ENCODE measurements at places on chromosomes 7 and 10.

DNA sequence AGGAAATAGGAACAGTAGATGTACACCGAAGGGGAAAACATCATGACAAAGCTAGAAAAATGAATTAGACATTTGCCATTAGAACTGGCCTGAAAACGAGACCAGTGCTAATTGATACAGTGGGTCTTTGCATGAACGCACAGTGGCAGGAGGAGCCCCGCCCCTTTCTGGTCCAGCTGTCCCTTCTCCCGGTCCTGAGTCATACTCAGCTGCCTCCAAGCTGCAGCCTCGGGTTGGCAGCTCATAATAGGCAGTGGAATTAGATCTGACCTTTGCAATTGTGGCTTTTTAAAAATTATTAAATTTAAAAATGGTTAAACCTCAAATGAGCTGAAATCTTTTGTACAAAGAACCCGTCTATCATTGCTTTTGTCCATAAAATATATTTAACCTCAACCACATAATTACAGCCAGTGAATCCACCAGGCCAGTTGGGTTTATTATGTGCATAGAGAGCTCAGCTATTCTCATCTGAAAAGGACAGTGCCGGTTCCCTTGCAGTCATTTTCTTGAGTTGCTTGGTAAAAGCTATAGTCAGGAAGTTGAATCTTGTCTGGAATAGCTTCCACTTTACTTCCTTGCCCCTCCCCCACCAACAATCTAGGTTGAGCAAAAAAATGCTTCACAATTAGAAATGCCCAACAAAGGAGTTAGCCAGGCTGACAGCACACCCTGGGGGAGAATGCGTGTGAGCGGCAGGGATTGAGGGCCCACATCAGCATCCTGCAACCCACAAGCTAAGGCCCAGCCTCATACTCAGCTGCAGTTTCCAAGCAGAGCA lies 147.1 kb downstream of the BUB3 start:
- no peak for DNase-seq

DNA sequence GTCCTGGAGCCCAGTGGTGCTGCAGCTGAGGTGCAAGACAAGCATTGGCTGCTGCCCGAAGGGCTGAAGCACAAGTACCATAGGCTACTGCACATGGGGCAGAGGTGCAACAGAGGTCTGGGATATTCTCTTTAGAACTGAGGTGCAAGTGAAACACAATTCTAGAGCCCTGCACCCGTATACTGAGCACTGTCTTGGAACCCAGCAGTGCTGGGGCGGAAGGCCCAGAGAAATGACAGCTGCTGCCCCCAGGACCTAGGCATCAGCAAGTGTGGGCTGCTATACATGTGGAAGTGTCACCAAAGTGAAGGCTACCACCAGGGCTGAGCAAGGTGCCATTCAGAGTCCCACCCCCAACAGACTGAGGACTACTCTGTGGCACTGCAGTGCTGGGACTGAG lies 393.6 kb upstream of the STEAP1 start:
- DNase-seq = no peak

- DNase-seq = no peak
These were observed 80.6 kb downstream of the ABCB5 start for GRCh38 chr7:20696002-20696605.

GRCh38 chr10:15661574-15661973 lies 58.1 kb downstream of the ITGA8 start:
- DNase-seq = no peak

DNA sequence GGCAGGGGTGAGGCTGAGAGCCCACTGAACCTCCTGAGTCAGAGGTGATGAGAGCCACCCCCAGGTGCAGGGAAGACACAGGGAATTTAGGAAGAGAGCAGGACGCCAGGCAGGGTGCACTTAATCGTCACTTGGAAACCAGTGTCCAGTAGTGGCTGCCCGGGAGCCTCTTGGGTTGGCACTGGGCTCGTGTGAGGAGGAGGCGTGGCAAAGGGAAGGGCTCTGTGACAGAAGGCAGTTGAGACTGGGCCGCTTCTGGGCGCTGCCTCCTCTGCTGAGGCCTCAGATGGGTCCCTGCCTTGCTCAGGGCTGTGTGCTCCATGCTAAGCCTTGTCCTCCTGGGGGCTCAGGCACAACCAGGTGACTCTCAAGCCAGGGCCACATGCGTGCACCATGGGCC lies 13.3 kb downstream of the RET start:
- DNase-seq = no peak

- no peak for DNase-seq
These were observed 4.9 kb upstream of the BLOC1S2 start for GRCh38 chr10:100291356-100291755.

DNA sequence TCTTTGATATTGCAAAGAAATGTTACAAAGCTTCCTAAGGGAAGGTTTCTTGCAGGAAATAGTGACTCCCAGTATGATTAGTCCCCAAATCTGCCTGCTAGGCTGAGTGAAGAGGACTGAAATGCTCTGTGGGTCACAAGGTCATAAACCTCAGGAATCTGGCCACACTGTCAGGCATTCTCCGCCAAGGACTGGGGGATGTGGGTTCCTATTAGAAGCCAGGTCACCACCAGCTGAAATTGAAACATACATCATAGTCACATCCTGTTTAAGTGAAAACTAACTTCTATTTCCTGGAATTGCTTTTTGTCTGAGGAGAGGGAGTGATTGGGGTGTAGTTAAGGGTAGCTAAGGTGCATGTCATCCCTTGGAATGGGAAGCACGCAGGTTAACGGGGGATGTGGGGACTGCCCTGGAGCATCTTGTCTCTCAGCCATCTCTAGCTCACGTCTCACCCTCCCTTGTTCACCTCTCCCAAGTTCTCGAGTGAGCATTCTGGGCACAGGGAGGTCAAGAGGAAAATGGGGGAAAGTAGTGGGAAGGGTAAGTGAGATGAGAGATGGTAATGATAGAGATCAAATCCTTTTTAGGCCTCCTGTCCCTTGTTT lies 12.0 kb upstream of the GSAP start:
- DNase-seq = no peak

GRCh38 chr7:13117103-13117502 lies 429.7 kb downstream of the ARL4A start:
- no peak for DNase-seq

Measured in stimulated activated naive B cell treated with anti-CD40 and anti-IgM and Interleukin-4, amounts not matched to agents 10 μg/mL and 1 μg/mL and 100 μg/mL, for 72 hours (primary cell).